ENCODE measurements at places on chromosomes 1 and 21. TPM values are rescaled to one million over a fixed set of nuclear protein-coding genes. Genes with fewer than 3 reads are reported as not detected.

IL12RB2 gene
- not detected for total RNA-seq

LIPI gene
- total RNA-seq = not detected

HES3 gene
- total RNA-seq = not detected

DNASE2B gene
- not detected for total RNA-seq

VWA5B1 gene
- not detected for total RNA-seq

C1QTNF12 gene
- total RNA-seq = 1.7 TPM

DCDC2B gene
- not detected for total RNA-seq

RASAL2 gene
- total RNA-seq = 19.2 TPM

REN gene
- total RNA-seq = not detected

LCE1B gene
- not detected for total RNA-seq
